ENCODE measurements at places on chromosomes 1 and 21. TPM values are rescaled to one million over a fixed set of nuclear protein-coding genes. Genes with fewer than 3 reads are reported as not detected.

DNA sequence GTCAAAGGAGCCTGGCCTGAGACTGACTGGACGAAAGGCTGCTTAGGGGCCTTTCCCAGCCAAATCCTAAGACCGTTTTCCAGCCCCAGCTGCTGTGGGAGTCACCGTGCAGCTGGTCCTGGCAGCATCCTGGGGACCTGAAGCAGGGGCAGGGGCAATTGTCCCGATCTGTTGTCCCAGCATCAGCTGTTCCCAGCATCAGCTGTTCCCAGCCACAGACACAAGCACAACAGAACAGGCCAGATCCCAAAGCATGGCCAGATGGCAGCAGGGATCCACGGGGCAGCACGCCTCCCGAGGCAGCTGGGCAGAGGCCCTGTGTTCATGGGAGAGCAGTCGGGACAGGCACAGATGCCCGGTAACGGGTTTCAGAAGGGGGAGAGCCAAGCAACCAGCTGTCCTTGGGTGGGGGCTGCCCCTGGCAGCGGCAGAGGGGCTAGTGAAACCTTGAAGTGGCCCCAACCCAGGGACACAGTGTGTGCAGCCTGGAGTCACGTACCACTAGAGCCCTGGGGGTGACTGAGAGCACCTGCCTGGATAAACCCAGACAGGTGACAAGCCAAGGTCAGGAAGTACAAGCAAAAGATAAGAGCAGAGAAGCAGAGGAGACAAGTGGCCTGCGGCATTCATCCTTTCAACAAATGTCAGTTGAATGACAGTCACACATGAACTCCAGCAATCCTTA, 13.3 kb downstream of the CELA2B start:
- DNase-seq = no peak

GRCh38 chr1:214967865-214968575, 114.5 kb upstream of the KCNK2 start:
- DNase-seq = no peak

GRCh38 chr1:172357753-172358385, 62.6 kb upstream of the C1orf105 start:
- no peak for DNase-seq

GRCh38 chr21:33383056-33383888, 19.9 kb upstream of the IFNGR2 start:
- DNase-seq = peak; percentile 96

DNA sequence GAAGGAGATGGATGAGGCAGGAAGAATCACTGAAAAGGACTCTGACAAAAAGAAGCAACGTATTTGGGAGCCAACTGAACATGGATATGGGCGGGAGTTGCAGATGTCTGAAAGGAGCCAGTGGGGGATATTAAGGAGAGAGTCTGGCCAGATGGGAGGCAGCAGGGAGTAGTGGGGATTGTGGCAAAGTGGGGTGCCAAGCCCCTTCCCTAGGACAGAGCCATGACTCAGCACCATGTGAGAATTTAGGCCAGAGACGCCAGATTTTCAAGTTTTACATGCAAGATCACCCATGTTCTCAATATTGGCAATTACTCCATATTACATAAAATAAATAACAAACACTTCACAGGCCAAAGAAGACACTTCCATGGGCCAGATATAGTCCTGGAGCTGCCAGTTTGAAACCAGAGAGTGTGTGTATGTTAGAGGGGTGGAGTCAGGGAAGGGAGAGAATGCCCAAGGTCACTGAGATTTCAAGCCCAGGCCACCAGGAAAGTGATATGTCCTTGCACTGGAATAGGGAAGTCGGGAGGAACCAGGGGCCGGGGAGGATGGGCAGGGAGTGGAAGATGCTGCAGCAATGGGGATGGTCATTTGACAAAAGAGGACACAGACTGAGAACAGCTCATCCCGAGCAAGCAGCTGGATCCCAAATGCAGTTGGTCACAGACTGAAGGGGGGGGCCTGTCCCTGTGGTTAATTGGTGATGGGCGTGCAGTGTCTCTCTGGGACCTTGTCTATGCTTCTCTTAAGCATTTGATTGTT, 23.5 kb downstream of the TMEM51 start:
- DNase-seq = no peak

DNA sequence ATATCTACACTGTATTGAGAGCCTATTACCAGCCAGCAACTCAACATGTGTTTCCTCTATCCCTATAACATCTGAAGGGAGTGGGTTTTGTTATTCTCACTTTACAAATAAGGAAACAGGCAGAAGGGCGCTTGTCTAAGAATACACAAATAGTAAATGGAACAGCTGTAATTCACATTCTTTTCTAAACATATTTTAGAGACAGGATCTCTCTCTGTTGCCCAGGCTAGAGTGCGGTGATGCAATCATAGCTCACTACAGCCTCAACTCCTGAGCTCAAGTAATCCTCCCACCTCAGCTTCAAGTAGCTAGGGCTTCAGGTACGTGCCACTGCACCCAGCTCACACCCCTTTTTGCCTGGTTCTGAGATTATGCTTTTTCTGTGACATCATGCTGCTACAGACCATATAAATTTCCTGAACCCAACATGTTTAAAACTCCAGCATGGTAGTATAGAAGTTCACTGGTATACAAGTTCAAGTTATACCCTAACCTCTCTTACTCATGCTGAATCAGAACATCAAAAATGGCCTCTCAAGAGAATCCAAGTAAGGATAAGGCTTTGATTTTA, 8.6 kb upstream of the TACSTD2 start:
- no peak for DNase-seq

GRCh38 chr21:18060402-18060801, 184.2 kb upstream of the CHODL start:
- no peak for DNase-seq

NR0B2 gene
- total RNA-seq = 16.5 TPM

DNA sequence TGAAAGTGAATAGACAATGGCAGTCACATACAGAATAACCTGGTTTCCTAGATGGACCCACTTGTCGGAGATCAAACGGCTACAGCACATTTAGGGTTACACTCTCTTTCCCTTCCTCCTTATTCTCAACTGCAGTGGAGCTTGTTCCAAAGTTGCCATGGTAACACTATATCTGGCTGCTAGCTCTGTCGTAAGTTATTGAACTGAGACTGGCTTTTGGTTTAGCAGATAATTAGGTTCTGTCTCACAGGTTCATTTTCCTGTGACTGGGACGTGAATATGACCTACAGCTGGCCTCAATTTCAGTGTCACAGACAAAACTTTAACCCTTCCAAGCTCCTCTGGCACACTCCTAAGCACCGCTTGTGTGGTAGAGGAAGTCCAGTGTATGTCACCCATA, 875.8 kb downstream of the USP25 start:
- DNase-seq = no peak

FTCD gene
- not detected for total RNA-seq

OR2T8 gene
- total RNA-seq = not detected

AIM2 gene
- 37.5 TPM for total RNA-seq

DNA sequence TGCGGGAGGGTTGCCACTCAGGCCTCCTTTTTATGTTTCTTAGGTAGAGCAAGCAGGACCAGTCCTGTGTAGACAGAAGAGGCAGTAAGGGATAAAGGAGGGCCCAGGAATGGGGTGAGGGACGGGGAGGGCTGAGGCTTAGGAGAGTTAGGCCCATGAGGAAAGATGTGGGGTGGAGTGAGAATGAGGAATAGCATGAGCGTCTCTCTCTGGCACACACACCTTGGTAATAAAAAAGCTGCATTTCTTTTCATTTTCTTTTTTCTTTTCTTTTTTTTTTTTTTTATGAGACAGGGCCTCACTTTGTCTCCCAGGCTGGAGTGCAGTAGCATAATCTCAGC, 7.6 kb upstream of the HSPG2 start:
- DNase-seq = no peak

GRCh38 chr1:91717839-91718238, 168.1 kb downstream of the TGFBR3 start:
- DNase-seq = no peak

DNA sequence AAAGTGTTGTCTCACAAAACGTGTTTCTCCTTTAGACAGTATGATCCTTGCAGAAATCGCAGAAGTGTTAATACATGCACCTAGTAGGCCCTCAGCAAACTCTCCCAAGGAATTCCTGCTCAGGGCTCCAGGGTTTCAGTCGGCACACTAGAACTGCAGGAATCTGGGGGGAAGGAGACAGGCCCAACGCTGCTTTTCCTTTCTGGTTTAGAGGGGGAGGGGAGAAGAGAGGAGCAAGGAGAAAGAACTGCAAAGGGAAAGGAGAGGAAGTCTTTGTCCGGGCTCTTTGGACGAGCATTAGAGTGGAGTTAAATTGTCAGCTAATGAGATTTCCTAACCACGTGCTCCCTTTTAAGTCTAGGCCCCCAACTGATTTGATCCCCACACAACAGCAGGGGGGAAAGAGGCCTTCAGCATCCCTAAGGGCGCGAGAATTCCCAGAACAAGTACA, 103.7 kb upstream of the SOD1 start:
- no peak for DNase-seq

GRCh38 chr1:106962591-106962990, 93.9 kb upstream of the PRMT6 start:
- no peak for DNase-seq

DNA sequence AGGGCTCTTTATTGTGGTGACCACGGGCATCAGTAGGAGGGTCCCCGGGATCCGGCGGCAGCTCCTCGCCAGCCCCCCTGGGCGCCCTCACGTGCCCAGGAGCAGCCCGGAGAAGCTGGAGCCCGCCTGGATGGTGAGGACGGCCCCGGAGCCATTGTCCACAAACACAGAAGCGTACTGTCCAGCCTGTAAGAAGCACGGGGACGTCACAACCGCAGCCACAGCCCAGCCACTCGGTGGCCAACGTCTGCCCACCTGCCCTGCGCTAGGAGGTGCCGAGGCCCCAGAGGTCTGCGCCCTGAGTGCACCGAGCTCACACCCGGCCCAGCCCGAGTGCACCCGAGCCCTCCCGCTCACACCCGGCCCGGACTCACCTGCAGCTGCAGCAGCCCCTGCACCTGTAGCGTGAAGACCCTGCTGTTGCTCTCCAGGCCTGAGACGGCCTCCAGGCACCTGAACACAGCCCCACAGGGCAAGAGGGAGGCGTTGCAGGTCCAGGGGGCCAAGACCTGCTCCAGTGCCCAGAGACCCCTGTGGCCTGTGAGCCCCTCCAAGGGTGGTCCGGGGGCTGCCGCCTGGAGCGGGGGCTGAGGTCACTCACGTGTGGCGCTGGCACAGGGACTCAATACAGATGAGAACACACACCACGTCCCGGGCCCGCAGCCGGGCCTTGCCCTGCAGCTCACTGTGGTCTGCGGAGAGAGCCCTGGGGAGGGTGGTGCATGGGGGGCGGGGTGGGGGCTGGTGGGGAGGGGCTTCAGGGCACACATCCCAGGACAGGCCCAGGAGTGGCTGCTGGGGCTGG, 3.9 kb downstream of the C1QTNF12 start:
- DNase-seq = no peak

LGALS8 gene
- total RNA-seq = 224 TPM

DNA sequence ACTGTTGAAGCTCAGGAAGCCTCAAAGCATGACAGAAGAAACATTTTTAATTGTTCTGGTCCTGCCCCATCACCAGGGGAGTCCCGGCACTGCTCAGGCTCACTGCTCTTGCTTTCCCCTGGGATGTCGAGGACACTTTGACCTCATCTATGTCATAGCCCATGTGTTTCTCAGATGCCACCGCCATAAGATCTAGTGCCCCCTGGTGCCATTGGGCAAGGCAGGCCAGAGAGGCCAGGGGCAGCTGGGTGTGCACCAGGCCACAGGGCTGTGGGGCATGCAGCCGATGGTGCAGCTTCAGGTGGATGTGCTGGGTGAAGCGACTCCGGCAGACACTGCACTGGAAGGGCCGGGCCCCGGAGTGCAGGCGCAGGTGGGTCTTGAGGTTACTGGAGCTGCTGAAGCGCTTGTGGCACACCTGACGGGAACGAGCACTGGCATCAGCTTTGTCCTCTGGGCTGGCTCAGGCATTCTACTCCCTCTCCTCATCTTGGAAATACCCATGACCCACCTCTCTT, 7.7 kb upstream of the CRYBG2 start:
- no peak for DNase-seq

DNA sequence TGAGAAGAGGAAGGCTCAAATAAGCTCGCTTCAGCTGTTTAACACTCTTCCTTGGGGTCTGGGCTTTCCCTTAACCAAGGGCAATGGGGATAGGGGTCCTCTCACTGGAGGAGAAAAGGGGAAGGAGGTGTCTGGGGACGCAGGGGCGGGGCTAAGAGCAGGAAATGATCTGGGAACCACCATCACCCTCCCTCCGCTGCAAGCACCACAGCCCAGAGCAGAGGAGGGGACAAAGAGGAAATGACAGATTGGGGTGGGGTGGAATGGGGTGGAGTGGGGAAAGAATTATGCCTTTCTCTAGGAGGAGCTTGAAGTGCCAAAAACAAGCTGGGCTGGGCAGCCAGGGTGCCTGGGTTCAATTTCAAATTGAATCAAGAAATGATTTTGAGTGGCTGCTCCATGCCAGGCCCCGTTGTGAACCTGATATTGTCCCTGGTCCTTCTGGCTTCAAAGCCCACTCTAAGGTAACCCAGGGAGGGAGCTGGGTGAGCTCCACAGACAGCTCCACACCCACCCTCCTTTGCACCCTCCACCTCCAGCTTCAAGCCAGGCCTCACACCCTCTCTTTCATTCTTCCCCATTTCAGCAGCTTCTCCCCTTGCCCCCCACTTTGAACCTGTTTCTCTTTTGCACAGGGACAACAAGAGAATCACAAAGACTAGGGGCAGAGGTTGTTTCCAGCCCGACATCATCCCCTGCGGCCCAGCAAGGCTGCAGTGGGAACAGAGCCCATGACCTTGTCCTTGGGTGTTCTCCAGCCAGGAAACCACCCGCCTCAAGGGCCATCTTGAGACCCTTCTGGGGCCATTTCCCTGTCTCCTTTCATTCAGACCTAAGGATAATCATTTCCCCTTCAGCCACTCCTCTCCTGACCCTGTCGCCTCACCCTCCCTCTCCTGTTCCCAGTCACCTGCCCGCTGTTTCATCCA, 1.1 kb downstream of the ARHGAP30 start:
- DNase-seq = peak; percentile 95

AK5 gene
- 2.6 TPM for total RNA-seq

DNA sequence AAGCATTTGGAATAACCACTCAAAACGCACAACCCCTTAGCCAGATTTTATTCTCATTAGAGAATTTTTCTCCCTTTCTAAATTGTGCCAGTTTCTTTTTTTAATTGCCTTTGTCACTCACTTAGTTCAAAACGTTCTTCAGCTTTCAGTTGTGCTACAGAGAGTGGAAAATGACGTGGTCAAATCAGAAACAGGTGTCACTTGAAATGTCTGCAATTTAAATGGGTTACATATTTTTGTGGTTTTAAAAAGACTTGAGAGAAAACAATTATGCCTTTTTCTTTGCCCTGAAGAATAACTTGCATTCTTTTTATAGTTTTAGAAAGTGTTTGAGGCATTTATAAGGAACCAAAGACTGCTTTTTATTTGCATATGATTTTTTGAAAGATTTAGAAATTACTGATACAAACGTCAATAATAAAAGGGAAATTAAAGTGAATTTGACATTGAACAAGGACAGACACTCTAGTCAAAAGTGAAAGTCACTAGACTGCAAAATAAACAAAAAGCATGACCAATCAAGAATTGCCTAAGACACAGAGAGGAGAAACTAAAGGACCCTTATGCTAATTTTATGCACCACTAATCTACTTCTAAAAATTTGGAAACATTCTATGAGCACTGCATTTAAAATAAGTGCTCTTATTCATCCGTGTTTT, 191.0 kb downstream of the TPR start:
- DNase-seq = no peak

FCRL4 gene
- 0.46 TPM for total RNA-seq

ELF3 gene
- total RNA-seq = 2.9 TPM

GRCh38 chr1:182615468-182616129, 11.4 kb upstream of the RGS16 start:
- DNase-seq = no peak

CCDC27 gene
- not detected for total RNA-seq

CYP4A11 gene
- not detected for total RNA-seq

- no peak for DNase-seq
These were observed 82.4 kb downstream of the RAB3GAP2 start for GRCh38 chr1:220189750-220190347.
